ENCODE measurements at places on chromosomes 3 and 15. TPM values are rescaled to one million over a fixed set of nuclear protein-coding genes. Genes with fewer than 3 reads are reported as not detected.

- no peak for DNase-seq
These were observed 33.1 kb downstream of the MRAS start for GRCh38 chr3:138381413-138381901.

DNA sequence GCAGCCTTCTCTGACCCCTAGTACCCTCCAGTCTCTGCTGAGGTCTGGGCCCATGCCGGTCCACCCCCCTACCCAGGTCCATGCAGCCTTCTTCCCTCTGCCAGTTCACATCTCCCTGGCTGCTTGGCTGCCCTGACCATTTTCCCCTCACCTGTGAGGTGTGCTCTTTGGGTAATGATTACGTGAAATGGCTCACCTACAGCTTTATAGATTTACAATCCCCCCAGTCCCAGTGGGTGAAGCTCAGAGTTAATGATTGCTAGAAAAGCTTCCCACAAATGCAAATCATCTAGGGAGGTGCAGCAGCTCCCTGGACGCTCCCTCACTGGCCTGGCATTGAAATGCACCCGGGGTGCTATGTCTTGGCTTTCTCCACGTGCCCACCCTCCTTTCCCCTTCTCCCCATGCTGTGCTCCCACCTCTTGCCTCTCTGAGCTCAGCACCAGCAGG is 18.7 kb downstream of the PAQR5 start:
- DNase-seq: no peak

- no peak for DNase-seq
These were observed 11.5 kb upstream of the PDIA5 start for GRCh38 chr3:123055352-123055751.

The TERC gene
- polyA plus RNA-seq: 1.1 TPM

- DNase-seq: no peak
These were observed 362.7 kb upstream of the ARRDC4 start for GRCh38 chr15:97597801-97598200.

The SLC51B gene
- polyA plus RNA-seq: not detected

The BFSP2 gene
- 0.72 TPM for polyA plus RNA-seq

GRCh38 chr15:97984157-97984556 is 23.7 kb downstream of the ARRDC4 start:
- DNase-seq: no peak

- DNase-seq: no peak
These were observed 853 bp downstream of the TCAIM start for GRCh38 chr3:44339181-44340057.

- no peak for DNase-seq
These were observed 34.4 kb upstream of the ETV5 start for GRCh38 chr3:186143250-186143649.

DNA sequence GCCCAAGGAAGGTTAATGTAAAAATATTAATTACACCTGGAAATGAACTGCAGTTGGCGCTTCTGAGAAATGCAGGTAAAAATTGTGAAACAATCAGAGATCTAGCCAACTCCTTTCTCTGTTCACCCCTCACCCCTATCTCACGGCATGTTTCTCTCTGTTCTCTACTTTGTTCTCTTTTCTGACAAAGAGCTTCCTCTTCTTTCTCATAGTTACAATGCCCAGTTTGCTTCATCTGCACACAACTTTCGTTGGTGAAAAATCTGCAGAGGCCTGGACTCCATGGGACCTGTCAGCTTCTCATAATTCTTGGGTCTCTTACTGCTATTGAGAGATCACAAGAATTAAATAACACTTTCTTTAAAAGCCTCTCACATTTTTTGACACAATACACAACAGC is 212.9 kb upstream of the LRRN1 start:
- DNase-seq: no peak

- no peak for DNase-seq
These were observed 43.2 kb upstream of the UBE2E2 start for GRCh38 chr3:23159929-23160328.

GRCh38 chr3:57165641-57166040 is 488 bp upstream of the IL17RD start:
- no peak for DNase-seq

DNA sequence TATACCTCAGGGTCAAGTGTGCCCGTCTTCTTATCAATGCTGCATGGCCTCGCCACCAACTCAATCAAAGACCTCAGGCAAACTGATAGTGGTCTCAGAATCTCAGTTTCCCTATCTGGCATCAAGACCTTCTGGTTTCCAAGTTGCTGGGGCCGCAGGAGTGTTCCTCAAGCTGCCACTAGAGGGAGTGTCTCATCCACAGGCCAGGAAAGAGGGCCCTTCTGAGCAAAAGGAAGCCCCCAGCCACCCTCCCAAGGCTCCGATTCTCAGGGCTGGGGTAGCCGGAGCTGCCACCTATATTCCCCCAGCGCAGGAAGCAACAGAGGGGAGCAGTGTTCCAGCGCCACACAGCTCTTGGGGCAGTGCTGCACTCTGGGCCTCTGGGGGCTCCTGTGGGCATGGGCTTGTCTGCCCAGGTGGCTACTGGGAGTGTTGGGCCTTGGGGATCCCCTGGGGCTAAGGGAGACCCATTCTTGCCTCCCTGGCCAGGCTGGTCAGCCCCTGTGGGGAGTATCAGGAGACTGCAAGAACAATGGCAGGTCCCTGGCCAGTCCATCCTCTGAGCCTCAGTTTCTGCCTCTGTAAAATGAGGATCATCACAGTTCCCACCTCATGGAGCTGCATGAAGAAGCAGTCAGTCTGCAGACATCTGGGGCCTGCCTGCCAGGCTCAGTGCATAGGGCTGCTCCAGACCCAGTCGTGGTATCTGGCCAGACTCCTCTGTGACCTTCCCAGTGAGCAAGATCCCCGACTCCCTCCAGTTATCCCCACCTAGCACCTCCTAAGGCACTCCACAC is 23.4 kb upstream of the SEC13 start:
- DNase-seq: peak; percentile 45

- DNase-seq: no peak
These were observed 54.4 kb upstream of the P2RY1 start for GRCh38 chr3:152780553-152780952.

DNA sequence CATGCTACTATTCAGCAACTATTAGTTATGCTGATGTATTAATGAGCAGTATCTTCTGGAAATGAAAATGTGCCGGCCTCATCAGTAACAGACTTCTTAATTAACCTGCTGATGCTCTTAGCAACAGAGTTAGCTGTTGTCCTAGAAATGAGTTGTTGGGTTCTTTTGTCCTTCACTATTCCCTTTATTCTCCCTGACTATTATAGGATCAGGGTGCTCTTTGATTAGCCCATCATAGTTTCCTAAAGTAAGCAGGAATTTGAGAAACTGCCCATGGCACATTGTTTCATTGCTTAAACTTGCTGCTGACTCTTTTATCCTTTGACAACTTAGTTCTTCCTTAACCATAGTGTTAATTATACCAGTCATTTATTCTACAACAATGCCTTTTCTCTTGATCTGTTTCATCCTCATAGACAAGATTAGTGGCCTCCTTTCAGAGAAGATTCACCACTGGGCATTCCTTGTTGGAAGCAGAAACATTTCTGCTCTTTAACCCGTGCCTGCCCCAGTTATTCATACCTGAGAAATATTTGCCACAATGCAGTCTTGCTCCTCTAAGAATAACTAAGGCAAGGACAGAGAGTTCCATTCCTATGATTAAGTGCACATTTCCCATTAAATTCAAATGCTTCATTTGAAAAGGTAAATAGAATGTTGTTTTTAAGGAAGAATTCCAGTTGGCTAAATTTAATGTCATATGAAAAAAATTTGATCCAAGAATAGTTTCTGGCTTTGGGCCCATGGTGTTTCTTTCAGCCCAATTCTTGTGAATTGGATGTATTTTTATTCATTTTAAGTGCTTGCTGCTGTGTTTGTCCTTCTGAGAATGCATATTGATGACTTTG is 573.3 kb upstream of the TBL1XR1 start:
- DNase-seq: no peak

The FBXL22 gene
- polyA plus RNA-seq: 2.4 TPM

The ITIH3 gene
- not detected for polyA plus RNA-seq

- DNase-seq: no peak
These were observed 295.1 kb downstream of the CHST2 start for GRCh38 chr3:143414571-143415253.

The ATP8B4 gene
- polyA plus RNA-seq: not detected
